Astrocyte of the spinal cord (primary cell): ENCODE measurements at places on chromosomes 11 and 22.

GRCh38 chr22:26762503-26763472, 105.4 kb downstream of the MIAT start:
- no peak for DNase-seq

DNA sequence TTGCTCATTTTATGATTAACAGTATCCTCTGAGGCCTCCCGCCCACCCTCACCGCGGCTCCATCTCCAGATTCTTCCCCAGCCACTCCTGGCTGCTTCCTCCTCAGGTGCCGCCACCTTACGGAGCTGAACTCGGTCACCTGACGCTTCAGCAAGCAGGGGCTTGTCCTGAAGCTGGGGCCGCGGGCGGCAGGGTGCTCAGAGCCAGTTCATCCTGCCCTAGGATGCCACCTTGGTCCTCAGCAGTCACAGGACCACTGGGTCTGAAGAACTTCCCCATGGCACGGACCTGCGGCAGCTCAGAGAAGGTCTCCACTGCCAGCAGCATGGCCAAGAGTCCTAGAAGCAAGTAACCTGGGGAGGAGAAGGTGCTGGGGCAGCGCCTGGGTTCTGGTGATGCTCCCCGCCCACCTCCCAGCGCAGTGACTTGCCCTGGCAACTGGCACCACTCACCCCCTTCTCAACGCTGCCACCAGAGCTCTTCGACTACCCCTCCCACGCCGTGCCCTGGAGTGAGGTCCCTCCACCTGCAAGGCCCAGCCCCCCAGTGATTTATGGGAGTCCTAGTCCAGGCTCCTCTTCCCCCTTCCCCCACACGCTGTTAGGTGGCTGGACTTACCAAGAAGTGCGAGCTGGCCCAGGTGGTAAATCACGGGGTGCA, 2.6 kb downstream of the KCNK7 start:
- DNase-seq = no peak

GRCh38 chr11:15870911-15871310, 485.4 kb downstream of the SOX6 start:
- DNase-seq = no peak

DNA sequence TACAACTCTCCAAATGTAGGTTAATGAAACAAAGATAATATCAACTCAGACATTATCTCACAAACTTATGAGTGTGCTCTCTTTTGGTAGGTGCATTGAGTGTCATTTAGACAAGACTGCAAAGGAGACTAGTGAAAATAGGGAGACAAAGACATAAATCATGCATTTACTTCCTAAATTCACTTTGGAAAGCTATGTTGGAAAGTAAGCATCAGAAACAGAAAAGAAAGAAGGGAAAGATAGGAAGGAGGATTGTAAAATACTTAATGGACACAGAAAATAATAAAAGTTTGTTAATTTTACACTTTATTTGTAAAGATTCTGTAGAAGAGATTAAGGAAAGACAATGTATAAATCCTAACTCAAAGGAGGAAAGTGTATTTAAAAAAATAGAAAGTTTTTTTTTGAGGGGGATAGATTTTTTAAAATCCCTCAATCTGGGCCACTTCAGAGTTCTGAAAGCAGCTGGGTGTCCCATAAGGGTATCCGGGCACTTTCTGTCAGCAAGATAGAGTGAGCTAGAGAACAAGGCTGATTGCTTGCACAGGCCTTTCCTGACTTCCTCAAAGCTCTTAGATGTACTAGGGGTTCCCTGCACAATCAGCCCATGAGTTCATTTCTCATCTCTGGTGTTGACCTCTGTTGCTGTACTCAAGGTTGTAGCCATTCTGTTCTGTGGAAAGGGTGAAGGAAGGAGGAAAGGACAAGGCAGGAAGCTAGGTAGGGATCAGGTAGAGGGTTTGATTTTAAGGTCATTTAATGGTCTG, 22.4 kb upstream of the RDX start:
- DNase-seq = no peak

- peak; percentile 23 for DNase-seq
These were observed 734.5 kb downstream of the METTL15 start for GRCh38 chr11:28842716-28843115.

DNA sequence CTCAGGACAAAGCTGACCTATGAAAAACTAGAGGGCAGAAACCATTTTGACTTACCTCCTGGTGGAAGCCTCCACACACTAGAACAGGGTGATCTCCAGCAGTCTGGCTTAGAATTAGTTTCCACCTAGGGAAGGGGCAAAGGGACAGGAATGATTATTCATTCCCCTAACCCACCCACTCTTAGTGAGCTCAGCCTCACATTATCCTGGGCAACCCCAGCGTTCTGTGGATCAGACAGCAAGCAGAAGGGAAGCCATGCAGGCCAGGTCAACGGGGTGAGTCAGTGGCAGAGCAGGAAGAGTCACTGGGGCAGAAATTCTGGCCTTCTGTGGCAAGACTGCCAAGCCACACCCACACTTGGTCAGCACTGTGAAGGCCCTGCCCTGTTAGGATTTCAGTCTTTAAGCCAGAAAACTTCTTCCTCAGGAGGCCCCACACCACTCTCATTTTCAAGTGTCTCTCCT, 10.5 kb downstream of the NUMA1 start:
- DNase-seq = peak; percentile 78

GRCh38 chr11:65216830-65217229, 35.1 kb downstream of the CAPN1 start:
- DNase-seq = no peak

- peak; percentile 31 for DNase-seq
These were observed 49.7 kb downstream of the EXT2 start for GRCh38 chr11:44145011-44145775.

- no peak for DNase-seq
These were observed 8.7 kb upstream of the ABTB2 start for GRCh38 chr11:34366522-34366921.

GRCh38 chr11:67351275-67352005, 1.9 kb downstream of the POLD4 start:
- peak; percentile 78 for DNase-seq

- DNase-seq = no peak
These were observed 15.4 kb downstream of the RSPH14 start for GRCh38 chr22:23126165-23127054.

- DNase-seq = no peak
These were observed 843.0 kb downstream of the BRD1 start for GRCh38 chr22:48984639-48985038.

DNA sequence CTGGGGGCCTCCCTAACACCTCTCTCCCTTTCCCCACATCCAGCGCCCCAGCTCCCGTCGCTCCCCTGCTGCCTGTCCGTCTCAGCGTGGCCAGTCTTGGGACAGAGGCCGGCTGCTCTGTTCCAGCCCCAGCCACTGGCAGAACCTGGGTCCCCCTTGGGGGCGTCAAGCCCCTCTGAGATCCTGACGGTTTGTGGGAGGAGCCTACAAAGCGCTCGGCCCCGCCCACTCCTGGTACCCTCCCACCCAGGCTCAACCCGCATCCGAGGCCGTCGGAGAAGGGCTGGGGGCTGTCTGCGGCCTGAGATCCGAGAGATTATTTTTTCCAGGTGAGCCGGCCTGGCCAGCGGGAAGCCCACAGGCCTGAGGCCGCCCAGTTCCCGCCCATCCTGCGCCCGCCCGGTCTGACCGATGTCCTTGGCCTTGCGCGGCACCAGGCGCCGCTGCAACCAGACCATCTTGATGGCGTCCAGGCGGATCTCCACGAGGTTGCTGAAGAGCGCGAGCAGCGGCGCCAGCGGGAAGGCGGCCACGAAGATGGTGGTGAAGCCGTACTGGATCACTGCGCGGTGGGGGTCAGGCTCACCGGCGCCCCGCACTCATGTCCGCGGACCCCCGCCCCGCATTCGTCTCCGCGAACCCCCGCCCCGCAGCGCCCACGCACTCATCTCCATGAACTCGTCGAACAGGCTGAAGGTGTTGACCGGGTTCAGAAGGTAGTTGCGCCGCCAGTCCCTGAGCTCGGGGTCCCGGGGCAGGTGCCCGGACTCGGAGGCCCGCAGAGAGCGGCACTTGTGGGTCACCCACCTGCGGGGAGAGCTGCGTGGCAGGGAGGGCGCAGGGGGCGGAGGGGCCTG, 5.5 kb upstream of the SIGIRR start:
- DNase-seq = no peak

DNA sequence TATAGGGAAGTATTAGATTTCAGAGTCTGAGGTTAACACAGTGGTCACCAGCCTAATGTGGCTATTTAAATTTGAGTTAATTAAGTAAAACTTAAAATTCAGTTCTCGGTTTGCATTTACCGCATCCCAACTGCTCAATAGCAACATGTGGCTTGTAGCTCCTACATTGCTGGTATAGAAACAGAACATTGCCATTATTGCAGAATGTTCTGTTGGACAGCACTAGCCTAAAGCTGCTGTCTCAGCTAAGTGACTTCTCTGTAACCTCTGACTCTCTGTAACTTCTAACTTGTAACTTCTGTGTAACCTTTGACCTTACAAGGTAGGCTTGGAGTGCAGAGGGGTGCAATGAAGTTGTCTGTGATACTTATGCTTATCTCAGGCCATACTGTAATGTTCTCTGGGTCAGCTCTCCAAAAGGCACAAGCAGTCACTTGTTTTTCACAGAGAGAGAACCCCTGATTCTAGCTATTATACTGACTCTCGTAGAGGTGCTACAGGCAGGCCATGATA, 78.7 kb downstream of the ZNRF3 start:
- DNase-seq = no peak

GRCh38 chr11:128407962-128408361, 179.4 kb downstream of the ETS1 start:
- peak; percentile 16 for DNase-seq
